ENCODE measurements at places on chromosomes 4 and X. TPM values are rescaled to one million over a fixed set of nuclear protein-coding genes. Genes with fewer than 3 reads are reported as not detected.
A peak's percentile ranks its signal among the peaks of the same experiment; 100 is the strongest.

SOD3 gene
- 23.2 TPM for total RNA-seq

JAKMIP1 gene
- total RNA-seq = 0.14 TPM

DDIT4L gene
- total RNA-seq = 4.0 TPM

GAGE1 gene
- total RNA-seq = not detected

UBA1 gene
- 324 TPM for total RNA-seq

TMPRSS11F gene
- not detected for total RNA-seq

MAGEA3 gene
- not detected for total RNA-seq

JCHAIN gene
- not detected for total RNA-seq

MAP9 gene
- 20.8 TPM for total RNA-seq

ASB5 gene
- total RNA-seq = not detected

DGAT2L6 gene
- total RNA-seq = not detected

SH3TC1 gene
- total RNA-seq = 4.6 TPM

KCND1 gene
- 1.1 TPM for total RNA-seq

MGAT4D gene
- not detected for total RNA-seq

ZCCHC12 gene
- total RNA-seq = 5.0 TPM

DNA sequence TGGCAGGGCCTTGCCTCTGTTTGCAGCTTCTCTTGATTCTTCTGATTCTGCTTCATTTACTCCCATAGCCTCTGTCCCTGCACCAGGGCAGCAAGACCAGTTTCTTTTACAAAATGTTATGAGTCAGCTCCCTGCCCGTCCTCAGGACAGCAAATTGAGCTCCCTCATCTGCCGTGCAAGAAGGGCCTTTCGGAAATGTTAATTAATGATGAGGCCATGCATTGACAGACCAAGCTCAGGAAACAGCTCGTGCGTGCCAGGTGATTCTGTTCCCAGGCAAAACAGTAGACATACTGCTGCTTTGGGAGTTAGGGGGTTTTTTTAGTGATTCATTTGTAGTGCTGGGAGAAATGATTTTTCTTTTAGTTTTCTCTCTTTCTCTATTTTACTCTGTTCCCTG is 231.7 kb downstream of the FBXW7 start:
- no peak for DNase-seq

DNA sequence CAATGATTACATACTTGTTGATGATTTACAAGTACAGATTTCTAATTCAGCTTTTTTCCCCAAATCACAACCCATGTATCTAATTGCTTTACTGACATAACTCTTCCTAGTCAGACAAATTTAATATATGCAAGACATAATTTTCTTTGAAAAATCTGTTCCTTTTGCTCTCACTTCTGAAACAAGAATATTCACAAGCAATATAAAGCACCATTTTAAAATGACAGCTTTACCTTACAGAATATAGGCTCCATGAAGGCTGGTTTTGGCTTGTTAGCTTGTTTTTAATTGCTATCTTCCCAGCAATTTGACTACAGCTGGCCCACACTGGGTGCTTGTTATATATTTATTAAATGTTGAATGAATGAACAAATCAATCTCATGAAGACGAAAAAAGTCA is 24.5 kb downstream of the GPM6A start:
- DNase-seq = no peak

DNA sequence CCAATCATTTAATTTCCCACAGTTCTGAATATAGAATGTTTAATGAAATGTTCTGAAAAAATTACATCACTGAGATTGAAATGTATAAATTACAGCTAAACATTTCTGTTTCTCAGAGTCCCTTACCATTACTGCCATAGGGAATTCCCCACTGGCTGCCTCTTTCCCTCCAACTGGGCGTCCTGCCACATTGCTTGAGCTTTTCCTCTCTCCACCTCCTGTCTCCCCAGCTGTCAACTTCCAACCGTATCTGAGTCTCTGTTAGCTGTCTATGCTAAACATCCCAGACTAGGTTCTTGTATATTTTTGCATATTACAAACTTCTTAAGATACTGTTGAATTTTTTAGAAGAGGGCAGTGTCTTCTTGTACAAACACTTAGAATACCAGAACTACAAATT is 407.3 kb upstream of the SLIT2 start:
- no peak for DNase-seq

- DNase-seq = no peak
Measured at GRCh38 chr4:183633476-183634400, 25.2 kb downstream of the RWDD4 start.

- peak; percentile 98 for DNase-seq
Measured at GRCh38 chr4:54281054-54281766, 52.1 kb downstream of the PDGFRA start.

DNA sequence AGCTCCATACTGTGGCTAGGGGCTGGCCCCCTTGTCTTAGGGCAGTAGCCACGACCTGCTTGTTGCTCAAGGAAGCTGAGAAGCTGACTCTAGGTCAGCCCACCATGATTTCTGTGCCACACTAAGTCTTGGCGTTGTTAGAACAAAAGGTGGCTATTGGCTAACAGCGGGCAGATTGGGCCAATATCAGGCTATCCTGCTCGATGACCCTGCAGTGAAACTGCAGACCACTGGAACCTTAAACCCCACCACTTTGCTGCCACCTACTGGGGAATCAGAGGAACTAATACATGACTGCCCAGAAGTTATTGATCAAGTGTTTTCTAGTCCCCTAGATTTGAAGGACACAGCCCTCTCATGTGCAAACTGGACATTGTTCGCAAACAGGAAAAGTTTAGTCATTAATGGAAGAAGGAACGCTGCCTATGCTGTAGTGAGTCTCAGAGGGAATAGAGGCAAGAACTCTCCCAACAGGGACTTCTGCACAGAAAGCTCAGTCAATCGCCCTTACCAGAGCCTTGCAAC is 17.0 kb upstream of the PAPSS1 start:
- DNase-seq = peak; percentile 74

- no peak for DNase-seq
Measured at GRCh38 chrX:148649145-148649795, 148.9 kb downstream of the AFF2 start.

DNA sequence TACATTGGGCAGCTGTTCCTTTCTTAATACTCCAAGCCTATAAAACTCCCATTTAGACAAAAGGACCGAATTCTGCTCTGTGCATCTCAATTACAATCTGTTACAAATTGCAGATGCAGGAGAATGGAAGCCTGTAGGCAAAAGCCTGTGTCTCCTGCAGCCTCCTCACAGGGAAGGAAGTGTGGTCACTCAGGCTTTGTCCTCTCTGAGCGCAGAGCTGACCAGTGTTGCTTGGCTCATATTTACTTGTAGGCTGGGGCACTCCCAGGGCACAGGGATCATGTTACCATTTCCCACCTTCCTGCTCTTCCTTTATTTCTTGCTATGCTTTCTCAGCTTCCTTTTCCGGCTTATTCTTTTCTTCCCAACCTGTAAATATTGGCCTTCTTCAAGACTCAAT is 15.7 kb downstream of the SUPT20HL2 start:
- no peak for DNase-seq

DNA sequence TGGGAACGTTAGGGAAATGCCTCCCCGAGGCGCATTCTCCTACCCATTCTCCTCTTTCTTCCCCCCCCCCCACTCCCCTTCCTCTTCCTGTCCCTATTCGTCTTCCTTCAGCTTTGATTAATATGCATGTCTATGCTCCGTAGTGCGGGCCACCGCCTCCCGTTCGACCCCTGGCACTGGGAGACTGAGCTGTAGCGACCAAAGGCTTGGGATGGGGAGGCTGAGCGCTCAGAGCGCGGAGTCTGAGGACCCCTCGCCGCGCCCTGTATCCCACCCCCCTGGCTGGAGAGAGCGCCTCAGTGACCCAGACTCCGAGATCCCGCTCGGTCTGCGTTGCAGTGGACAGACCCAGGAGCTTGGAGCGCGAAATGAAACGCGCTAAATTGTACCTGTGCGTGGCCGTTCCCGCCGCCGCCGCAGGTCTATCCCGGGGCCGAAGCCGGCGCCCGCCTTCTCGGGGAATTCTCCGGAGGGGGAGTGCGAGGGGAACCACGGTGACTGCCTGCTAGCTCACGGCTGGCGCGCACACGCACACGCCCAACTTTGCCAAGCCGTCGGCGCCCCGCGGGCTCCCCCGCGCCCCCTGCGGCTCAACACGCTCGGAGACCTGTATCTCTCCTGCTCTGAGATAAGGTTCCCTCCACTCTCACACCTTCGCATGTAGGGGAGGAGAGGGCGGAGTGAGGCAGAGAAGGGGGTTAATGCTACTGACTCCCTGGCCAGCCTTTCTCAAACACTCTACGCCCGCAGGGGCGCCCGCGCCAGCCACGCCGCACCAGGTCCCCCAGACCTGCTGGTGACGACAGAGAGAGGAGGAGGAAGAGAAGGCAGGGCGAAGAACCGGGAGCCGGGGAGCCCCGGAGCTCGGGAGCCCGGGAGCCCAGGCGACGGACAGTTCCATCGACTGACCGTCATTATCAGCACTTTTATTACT is 1.5 kb upstream of the PTCHD1 start:
- no peak for DNase-seq

DNA sequence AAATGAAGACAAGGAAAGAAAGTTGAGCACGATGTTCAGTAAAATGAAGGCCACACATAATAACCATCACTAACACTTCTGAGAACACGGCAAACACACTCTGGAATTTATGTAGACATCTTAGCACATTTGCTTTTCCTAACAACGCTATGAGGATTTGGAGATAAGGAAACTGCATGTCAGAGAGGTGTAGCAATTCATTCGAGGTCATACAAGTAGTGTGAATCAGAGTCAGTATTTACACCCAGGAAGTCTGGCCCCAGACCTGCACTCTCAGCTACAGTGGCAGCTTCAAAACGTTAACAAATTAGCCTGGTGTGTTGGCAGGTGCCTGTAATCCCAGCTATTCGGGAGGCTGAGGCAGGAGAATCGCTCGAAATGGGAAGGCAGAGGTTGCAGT is 253.4 kb downstream of the PDGFC start:
- DNase-seq = no peak

DNA sequence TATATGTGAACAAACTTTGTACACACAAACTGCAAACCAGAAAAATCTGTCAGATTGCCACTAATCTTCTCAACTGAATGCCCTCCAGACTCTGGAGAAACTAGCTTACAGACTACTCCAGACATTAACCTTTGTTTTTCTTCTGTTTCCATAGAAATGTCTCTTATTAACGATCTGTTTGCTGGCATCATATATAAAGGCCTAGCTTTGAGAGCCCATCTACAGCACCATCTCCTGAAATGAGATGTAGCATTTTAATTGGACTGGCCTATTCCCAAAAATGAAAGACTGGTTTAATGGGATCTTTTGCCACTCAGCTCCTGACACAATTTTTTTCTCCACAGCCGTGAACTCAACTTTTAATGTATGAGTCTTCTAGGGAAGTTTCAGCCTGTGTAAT is 266.0 kb upstream of the IL1RAPL1 start:
- no peak for DNase-seq

GRCh38 chr4:40170588-40170987 is 26.2 kb upstream of the RHOH start:
- no peak for DNase-seq

GRCh38 chrX:97027384-97027922 is 143.7 kb downstream of the RPA4 start:
- DNase-seq = no peak

DNA sequence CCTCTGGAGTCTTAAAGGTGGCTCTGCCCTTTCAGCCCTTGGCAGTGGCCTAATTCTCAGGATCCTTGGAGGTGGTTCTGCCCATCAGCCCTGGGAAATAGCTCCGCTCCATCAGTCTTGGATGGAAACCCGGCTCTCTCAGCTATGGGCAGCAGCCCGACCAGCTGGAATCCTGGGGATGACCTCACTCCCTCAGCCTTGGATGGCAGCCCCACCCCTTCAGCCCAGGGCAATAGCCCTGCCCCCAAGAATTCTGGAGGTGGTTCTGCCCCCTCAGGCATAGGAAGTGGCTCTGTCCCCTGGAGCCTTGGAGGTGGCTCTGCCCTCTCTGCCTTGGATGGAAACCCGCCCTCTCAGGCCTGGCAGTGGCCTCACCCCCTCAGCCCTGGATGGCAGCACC is 127.7 kb downstream of the RBMX2 start:
- no peak for DNase-seq

- DNase-seq = no peak
Measured at GRCh38 chr4:86935566-86935852, 698 bp downstream of the AFF1 start.

- no peak for DNase-seq
Measured at GRCh38 chr4:40238700-40239548, 42.1 kb downstream of the RHOH start.

GRCh38 chr4:25096981-25097443 is 63.2 kb downstream of the SEPSECS start:
- no peak for DNase-seq

GRCh38 chr4:176376032-176376614 is 56.4 kb downstream of the SPCS3 start:
- peak; percentile 49 for DNase-seq

- DNase-seq = no peak
Measured at GRCh38 chr4:19039816-19040215, 1018.3 kb upstream of the LCORL start.

GRCh38 chr4:14404730-14405129 is 597.6 kb upstream of the CPEB2 start:
- no peak for DNase-seq

DNA sequence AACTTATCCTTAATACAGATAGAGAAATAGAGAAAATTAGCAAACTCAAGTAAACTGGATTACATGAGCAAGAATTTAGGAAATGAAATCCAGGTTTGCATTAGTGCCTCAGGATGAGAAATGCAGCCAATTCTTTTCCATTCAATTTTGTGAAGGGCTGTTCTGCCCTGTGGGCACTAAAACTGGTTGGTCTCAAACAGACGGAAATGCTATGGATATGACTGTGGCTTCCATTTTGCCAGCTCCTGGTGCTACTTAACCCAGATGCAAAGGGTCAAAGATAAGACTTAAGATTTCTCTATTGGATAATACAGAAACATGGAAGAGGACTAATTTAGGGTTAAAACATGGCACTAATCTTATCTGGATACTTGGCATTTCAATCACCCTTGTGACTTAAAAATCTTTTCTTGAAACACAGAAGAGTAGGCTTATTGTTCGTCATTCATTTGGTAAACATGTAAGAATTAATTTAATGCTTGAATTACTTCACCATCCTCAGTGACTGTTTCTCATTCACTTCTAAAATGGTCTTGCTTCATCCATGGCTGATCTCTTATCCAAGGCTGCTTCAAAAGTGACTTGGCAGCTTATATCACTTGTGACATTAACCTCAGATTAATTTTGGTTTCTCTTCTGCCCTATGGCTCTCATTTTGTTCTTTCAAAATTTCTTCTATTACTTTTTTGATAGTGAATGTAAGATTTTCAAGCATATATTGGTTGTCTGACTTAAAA is 1008.7 kb downstream of the GLUD2 start:
- DNase-seq = no peak

- DNase-seq = peak; percentile 52
Measured at GRCh38 chrX:120768681-120769080, 107.0 kb downstream of the CT47B1 start.

DNA sequence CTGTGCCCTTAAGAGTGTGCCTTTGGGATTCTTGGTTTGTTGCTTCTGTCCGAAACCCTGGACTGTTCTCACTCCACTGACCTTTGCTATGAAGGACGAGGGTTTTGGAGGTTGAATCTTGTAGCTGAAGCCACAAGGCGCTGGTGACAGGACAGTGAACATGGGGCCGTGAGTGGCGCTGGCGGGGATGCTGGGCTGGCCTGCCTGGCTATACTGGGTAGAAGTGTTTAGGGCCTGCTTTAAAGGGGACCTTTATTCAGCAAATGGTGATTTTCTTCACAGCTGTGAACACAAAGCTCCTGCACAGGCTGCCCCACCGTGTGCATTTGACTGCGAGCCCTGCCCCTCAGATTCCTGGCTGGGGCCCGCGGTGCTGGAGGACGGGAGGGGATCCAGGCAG is 27.1 kb upstream of the TADA2B start:
- DNase-seq = no peak

Measured in cardiac muscle cell (in vitro differentiated cells and primary cell).